ENCODE measurements at places on chromosomes 3 and 15.

DNA sequence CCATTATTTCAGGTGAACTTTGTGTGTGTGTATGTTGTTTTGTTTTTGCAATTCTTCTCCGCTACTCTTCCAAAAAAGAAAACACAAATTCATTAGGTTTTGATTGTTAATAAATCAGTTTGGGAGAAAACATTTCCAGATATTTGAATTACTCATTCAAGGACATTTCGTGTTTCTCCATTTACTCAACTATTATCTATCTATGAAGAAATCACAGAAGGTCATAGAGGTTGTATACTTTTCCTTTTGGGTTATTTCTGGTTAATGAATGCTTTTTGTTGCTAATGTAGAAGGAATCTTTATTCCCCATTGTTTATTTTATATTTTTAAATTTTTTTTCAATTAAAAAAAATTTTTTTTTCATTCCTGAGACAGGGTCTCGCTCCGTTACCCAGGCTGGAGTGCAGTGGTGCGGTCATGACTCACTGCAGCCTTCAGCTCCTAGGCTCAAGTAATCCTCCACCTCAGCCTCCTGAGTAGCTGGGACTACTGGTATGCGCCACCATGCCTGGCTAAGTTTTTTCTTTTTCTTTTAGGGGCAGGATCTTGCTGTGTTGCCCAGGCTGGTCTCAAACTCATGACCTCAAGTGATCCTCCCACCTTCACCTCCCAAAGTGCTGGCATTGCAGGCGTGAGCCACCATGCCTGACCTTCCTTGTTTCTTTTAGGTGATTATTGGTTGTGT lies 28.4 kb downstream of the IGF1R start:
- no peak for DNase-seq

GRCh38 chr15:60251300-60252070 lies 146.3 kb downstream of the ANXA2 start:
- no peak for DNase-seq

- DNase-seq = no peak
These were observed 33.8 kb downstream of the SLC9A9 start for GRCh38 chr3:143814443-143814889.

- no peak for DNase-seq
These were observed 5.3 kb downstream of the CEP19 start for GRCh38 chr3:196706731-196707130.

GRCh38 chr3:45317710-45318109 lies 70.7 kb upstream of the LARS2 start:
- DNase-seq = no peak

Measured in fibroblast of skin of left quadriceps (primary cell).